Activated CD4-positive, alpha-beta T cell treated with anti-CD3 and anti-CD28 coated beads for 4 hours (primary cell): ENCODE measurements at places on chromosomes 6 and 20.

- no peak for DNase-seq
Measured at GRCh38 chr20:32528171-32528891, 56.8 kb downstream of the NOL4L start.

DNA sequence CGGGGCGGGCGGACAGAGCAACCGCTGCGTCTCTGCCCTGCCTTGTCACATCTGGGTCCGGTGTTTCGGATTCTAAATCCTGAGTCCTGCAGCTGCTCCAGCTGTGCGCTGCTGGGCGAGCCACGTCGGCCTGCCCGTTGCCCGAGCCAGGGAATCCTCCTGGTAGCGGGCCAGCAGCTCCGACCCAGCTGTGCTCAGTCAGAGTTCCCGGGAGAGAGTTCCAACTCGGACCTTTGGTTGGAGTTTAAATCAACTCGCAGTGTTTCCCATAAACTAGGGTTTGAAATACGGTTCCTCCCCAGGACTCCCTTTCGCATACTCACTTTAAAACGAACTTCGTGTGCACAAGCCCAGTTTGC, 315 bp upstream of the PDE10A start:
- DNase-seq = no peak

DNA sequence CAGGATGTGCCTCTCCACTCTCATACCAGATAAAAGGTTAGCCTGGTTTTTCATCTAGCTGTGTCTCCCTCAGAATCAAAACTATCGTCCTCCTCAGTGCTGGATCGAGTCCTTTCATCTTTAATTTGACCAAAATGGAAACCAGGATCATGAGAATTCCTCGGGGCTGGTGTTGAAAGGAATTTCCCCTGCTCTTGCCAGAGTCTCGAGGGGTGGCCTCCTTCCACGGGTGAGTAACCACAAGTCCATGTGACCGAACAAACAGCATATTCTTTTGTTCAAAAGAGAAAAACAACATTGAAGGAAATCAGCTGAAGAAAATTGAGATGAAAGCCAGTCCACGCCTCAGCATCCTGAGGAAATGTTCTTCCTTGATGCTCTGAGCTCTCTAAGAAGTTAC, 165.9 kb upstream of the CDYL start:
- no peak for DNase-seq

GRCh38 chr20:41275301-41275731, 42.2 kb downstream of the ZHX3 start:
- DNase-seq = no peak

DNA sequence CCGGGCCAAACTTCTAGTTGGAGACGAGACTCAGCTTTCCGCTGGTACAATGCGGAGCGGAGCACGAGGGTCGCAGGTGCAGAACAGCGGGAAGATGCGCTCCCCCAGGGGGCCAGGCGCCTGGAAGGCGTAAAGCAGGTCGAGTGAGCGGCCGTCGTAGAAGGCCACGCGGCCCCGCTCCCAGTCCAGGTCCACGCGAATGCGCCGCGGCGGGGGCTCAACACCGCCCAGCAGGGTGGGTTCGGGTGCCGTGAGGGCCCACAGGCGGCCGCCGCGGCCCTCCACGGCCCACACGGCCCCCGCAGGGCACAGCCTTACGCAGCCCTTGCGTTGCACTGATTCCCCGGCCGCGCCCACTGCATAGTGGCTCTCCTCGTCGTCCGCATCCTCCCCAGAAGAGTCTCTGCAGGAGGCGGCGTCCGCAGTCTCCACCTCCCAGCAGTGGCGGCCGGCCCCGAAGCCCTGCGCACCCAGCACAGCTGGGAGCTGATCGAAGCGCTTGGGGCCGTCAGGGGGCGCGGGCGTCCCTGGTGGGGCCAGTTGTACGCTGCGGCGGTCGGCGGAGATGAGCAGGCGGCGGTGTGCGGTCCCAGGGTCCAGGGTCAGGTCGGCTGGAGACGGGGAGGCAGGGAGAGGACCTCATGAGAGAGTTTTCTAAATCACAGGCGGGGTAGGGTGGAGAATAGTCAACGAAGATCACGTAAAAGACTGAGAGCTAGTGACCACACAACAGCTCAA, 4.3 kb downstream of the PPP1R11 start:
- no peak for DNase-seq

GRCh38 chr6:152085451-152085921, 278.0 kb downstream of the ESR1 start:
- DNase-seq = no peak

- DNase-seq = no peak
Measured at GRCh38 chr6:21306546-21306945, 287.0 kb upstream of the SOX4 start.
